ENCODE measurements at places on chromosomes 2 and 18.

GRCh38 chr2:172894689-172895387 is 159.2 kb downstream of the RAPGEF4 start:
- DNase-seq = no peak

DNA sequence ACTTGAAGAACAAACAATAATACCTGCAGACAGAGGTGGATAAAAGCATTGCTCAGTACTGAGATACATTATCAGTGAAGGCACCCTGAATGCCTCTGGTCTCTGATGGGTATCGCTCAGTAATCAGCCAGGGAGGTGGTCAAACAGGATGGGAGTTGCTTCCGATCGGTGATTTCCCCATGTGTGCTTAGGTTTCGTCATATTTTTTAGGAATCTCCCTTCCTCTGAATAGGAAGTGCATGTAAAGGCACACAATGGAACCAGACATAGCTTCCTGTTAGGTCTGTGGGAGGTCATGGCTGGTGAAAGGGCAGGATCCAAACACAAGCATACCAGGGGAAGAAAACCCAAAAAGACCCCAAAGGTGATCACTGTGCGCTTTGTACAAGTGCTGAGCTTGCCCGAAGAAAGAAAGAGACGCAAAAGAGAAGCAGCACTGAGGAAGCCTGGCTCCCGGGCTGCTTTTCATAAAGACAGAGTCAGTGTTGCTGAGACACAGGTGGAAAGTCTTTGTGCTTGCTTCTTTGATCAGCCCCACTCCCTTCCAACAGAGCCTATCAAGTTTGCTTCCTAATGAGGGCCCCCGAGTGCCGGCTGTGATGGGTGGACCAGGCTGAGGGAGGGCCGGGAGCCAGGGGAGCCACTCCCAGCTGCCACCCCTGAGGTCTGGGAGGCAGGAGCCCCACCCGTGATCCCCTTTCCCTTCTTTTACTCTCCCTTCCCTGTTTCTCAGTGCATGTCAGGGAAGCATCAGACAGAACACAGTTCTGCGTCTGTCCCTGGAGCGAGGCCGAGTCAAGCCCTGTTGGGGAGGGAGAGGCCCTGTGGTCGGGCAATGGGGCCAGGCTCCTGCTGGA is 138.2 kb downstream of the SH3RF3 start:
- no peak for DNase-seq

- DNase-seq = no peak
These were observed 107.0 kb downstream of the SOS1 start for GRCh38 chr2:39013871-39014270.

DNA sequence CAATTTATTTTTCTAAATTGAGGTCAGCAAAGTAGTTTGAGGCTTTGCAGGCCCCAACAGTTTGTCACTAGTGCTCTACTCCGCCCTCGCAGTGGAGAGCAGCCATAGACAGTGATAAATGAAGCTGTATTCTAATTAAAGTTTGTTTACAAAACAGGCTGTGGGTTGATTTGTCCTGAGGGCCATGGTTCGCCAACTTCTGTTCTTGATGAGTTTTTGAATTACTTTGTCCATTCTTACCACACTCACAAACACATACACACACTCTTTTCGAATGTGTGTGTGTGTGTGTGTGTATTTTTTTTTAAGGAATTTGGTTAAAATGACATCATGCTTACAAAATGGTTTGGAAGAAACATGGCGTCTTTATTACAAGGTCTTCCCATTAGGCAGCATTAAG is 68.6 kb downstream of the MTCL1 start:
- DNase-seq = no peak

DNA sequence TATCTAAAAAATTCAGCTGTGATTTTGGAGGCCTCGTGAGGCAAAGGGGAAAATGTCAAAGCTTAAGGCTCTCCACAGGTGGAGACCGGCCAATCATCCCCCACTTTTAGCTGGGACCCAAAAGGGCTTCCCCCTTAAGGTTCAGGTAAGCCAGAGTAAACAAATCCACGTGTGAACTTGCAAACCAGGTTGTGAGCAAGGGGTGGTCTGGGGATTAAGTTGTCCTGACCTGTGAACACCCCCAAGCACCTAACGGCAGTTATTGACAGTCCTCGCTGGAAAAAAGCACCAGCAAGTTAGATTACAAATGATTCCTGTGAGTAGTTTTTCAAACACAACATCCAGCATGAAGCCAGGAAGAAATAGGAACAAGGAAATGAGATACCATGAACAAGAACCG is 42.9 kb downstream of the MYO7B start:
- DNase-seq = no peak
